Activated T-helper 17 cell treated with anti-CD3 and anti-CD28 coated beads, Interleukin-2, amount 50 U/mL, for 72 hours (primary cell): ENCODE measurements at places on chromosomes 13 and 19. TPM values are rescaled to one million over a fixed set of nuclear protein-coding genes. Genes with fewer than 3 reads are reported as not detected.

EDNRB gene
- not detected for total RNA-seq

TTYH1 gene
- total RNA-seq, result 0.40 TPM

DNA sequence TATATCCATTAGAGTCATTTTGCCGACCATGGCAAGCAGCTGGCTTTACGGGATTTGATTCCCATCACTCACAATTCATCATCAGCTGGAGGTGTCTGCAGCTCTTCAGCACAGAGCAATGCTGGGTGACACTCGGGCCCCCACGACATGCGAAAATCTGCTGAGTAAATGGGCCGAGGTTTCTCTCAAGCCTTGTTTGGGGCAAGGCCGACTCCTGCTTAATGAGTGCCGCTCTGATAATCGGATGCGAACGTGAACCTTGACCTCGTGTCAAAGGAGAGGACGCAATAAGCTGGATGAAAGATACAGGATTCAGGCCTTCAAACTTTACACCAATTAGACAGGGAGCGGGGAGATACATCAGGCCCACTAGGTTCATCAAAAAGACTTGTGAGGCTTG, 65.2 kb downstream of the GGACT start:
- no peak for ATAC-seq

GRCh38 chr13:21230516-21230915, 54.1 kb downstream of the MRPL57 start:
- ATAC-seq, result no peak

LILRA1 gene
- not detected for total RNA-seq

DNA sequence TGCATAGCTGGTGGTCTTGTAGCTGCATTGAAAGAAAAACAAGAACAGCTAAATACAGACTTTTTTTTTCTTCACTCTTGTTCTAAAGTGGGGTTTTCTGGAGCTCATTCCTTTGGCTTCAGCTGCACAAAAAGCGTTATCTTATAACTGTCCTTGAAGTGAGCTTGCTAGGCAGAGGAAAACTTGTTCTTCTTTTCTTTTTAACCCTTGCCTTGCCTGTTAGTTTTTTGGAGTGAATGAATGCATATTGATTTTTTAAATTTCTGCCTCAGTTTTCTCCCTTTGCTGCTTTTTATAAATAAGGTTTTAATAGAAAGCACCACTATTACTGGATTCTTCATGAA, 1.5 kb downstream of the ZNF765 start:
- no peak for ATAC-seq

DNA sequence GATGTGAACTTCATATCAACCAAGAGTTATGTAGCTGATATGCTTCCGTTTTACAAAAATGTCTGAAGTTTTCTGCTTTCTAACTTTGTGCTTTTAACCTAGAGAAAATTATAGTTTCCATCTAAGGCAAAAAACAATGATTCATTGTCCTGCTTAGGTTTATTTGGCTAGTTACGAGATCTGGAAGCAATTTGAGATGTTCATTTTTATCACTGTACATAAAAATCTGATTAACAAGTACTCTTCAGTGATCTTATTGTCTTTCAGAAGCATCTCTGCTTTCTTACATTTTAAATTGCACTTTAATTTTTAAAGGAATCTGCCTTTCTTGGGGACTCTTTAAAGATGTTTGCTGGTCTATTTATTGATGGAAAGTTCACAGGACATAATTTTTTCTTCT, 188.1 kb downstream of the RFC3 start:
- no peak for ATAC-seq

- no peak for ATAC-seq
These were observed 441.4 kb downstream of the PCDH20 start for GRCh38 chr13:60974296-60974695.

- no peak for ATAC-seq
These were observed 1109.5 kb downstream of the SLITRK1 start for GRCh38 chr13:82772816-82773215.

NLRP11 gene
- total RNA-seq, result not detected

GRCh38 chr13:110421061-110421460, 114.0 kb downstream of the COL4A2 start:
- no peak for ATAC-seq

MBD3L2 gene
- total RNA-seq, result not detected
